CD8-positive, alpha-beta memory T cell (primary cell): ENCODE measurements at places on chromosomes 6 and 20. TPM values are rescaled to one million over a fixed set of nuclear protein-coding genes. Genes with fewer than 3 reads are reported as not detected.

Gene C4A
- total RNA-seq: 3.3 TPM

Gene CDC5L
- total RNA-seq: 29.9 TPM

Gene PRR18
- total RNA-seq: 0.07 TPM

Gene NNAT
- total RNA-seq: not detected

Gene DEFB124
- total RNA-seq: not detected

Gene RGS17
- not detected for total RNA-seq

Gene PDYN
- not detected for total RNA-seq

Gene TP53TG5
- not detected for total RNA-seq
